ENCODE measurements at places on chromosomes 6 and 20.
A peak's percentile ranks its signal among the peaks of the same experiment; 100 is the strongest.

GRCh38 chr20:3777381-3777715 lies 3.9 kb downstream of the SPEF1 start:
- DNase-seq: no peak

DNA sequence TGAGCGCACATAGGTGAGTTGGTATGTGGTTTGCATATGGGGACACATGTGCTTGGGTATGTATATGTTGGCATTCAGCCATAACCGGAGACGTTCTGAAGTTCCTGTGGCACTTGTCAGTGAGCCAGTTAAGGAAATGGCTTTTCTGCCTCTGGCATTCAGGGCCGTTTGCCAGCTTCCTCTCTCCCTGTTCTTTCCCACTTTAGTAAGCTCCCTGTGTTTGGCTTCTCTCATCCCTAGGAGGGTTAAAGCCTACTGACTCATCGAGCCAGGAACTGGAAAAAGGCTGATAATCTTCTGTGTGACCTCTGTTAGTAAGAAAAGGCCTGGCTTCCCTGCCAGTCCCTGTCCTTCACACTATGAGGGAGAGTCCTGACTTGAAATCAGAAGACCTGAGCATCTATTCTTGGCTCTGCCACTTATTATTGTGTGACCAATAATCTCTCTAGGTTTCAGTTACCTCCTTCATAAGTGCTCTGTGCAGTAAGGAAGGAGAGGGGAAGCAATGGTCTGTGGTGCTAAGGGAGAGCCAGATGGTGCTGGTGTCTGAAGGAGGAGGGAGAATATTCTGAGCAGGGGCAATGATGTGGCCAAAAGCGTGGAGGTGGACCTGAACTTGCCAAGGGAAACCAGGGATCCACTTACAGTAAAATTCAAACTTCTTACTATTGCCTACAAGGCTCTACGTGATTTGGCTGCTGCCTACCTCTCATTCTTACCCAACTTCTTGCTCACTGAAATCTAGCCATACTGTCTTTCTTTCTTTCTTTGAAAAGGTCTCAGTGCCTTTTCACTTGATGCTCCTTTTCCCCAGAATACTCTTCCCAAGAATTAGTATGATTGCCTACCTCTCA lies 31.4 kb downstream of the ACSS2 start:
- DNase-seq: peak; percentile 94

- DNase-seq: no peak
Observed at GRCh38 chr6:156727715-156728385, 49.3 kb upstream of the ARID1B start.

- DNase-seq: no peak
Observed at GRCh38 chr6:7887278-7887991, 23.2 kb downstream of the TXNDC5 start.

GRCh38 chr20:4866429-4866828 lies 134.9 kb downstream of the SLC23A2 start:
- DNase-seq: no peak

DNA sequence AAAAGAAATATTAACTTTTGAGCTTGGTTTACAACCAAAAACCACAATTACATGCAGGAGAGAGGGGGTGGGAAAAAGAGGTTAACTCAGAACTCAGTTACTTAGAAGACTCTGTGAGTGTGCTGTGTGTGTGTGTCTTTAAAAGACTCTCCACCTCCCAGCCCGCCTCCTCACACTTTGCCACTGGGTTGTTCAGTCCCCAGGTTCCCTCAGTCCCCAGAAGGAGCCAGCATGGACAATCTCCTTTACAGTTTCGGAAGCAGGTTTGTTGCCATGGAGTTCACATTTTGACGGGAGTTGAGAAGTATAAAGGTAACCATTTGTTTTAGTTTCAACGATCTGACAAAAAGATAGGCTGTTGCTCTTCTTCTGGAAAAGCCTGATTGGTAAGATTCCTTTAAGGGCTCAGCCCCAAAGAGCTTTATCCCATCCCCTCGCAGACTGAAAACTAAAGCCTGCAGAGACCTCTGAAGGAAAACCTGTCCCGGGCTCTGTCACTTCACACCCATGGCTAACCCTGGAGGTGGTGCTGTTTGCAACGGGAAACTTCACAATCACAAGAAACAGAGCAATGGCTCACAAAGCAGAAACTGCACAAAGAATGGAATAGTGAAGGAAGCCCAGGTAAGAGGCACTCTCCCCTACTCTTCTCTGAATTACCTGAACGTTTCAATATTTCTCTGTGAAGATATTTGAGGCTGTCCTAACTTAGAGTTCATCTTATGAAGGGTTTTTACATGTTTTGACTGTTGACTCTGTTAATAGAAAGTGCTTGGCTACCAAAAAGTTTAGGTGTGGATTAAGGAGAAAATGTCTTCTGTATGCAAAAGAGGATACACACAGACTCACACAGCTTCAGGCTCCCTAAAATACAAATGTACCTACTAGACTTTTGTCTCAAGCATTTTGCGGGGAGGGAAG lies at the start of gene SPTLC3:
Gene SPTLC3, plus strand, starts transcription at position 212 of the 921 bp plus-strand sequence. Its CDS starts 296 bp downstream, at position 508.
- DNase-seq: peak; percentile 35

DNA sequence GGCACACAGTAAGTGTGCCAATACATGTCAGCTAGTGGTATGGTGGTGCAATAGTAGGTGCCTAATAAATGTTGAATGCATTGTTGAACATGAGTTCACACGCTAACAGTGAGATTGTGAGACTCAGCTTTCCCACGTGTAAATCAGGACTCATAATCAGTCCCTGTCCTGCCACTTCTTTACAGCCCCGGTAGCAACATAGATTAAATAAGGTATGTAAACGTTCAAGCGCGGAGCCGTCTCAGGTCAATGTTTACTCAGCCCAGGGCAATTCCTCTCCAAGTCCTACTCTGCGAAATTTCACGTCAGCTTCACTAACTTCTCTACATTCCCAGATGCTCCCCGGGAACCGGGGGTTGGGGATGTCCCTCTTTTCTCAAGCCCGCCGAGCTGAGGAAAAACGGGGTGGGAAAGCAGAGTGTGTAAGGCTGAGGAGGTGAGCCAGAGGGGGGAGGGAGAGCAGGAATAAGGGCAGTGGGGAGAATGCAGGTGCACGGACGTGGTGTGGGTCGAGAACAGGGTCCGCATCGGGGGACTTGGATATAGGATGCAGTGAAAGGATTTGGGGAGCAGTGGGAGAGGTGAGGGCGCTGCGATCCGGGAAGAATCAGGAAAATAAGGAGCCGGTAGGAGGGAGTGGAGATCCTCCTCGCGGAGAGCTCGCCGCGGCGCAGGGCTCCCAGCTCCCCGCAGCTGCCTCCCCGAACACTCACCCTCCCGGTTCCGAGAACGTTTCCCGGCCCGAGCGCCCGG lies 544 bp upstream of the TP53INP2 start:
- no peak for DNase-seq

DNA sequence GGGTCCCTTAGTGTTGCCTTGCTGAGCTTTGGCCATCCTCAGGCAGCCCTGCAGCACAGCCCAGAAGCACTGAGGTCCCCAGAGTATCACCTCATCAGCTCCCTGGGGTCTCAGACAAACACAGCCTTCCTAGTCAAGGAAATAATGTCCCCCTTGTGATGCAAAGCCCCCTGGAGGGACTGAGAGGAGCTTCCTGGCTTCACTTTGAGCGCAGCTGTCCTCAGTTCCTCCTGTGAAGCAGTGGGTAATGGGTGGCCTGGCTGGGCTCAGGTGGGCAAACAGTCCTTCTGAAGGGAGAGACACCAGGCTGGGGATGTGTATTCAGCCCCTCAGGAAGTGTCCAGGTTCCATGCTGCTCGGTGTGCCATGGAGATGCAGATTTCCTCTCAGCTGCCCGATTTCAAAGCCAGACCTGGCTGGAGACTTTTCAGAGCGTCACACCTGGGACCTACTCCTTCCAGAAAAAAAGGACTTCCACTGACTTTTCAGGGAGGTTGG lies 79.2 kb upstream of the FOXA2 start:
- DNase-seq: no peak

DNA sequence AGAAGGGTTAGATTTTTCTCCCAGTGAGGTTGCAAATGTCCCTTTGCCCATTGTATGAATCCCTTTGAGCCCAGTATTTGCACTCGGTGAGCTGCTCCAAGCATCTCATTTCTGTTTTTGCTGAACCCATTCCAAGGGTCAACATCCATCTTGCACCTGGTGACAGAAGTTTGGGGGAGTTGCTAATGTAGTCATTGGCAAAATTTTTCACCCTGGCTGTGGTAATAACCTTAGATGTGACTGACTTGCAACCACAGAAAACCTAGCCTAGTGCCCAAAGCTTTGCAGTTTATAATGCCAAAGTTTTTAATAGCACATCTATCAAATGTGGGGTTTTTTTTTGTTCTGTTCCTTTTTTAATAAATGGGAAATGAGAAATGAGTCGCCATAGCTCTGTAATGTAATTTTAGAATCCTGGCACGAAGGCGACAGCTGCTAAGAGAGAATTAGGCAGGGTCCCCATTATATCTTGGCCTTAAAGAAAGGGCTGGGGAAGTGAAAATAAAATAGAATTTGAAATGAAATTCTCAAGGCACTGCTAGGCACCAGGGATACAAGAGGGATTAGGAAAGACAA lies 682.8 kb downstream of the KIF16B start:
- DNase-seq: no peak

GRCh38 chr6:135014353-135014832 lies 40.2 kb downstream of the HBS1L start:
- DNase-seq: no peak

GRCh38 chr6:154448448-154449096 lies 61.9 kb downstream of the CNKSR3 start:
- peak; percentile 81 for DNase-seq

GRCh38 chr6:21185861-21186478 lies 407.6 kb upstream of the SOX4 start:
- DNase-seq: no peak

DNA sequence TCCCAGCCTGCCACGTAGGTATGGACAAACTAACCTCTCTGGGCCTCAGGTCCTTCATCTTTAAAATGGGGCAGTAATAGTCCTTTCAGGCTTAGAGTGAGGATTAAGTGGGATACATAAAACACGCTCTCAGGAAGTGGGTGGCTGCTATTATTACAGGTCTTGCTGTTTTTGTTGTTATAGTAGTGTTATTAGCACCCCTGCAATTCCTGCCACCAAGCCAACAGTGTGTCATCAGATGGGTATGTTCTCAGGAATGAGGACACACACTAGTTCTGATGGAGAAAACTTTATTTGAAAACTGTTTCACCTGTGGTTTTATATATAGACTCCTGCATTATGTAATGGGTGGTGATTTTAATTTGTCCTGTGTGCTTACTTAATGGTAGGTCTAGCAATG lies 131.7 kb downstream of the LRRC1 start:
- DNase-seq: peak; percentile 57

- no peak for DNase-seq
Observed at GRCh38 chr6:143179901-143180612, 119.4 kb downstream of the AIG1 start.

DNA sequence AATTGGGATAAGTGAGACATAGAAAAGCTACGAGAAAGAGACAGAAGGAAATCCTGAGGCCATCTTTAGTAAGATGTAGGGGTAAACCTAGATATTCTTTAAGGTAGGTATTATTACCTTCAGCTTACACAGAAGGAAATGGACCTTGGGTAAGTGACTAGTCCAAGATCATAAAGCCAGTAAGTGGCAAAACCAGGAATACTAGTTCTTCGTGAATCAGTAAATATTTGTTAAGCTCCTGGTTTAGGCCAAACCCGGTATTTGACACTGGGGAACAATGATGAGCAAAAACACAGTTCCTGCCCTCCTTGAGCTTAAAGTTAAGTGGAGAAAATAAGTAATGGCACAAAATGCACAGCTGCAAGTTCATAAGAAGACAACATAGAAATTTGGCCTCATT lies 5.3 kb downstream of the TRIM39 start:
- DNase-seq: no peak

Data from fibroblast of skin of right biceps (primary cell).